Neural progenitor cell (in vitro differentiated cells): ENCODE measurements at places on chromosomes 2 and 18. TPM values are rescaled to one million over a fixed set of nuclear protein-coding genes. Genes with fewer than 3 reads are reported as not detected.

DNA sequence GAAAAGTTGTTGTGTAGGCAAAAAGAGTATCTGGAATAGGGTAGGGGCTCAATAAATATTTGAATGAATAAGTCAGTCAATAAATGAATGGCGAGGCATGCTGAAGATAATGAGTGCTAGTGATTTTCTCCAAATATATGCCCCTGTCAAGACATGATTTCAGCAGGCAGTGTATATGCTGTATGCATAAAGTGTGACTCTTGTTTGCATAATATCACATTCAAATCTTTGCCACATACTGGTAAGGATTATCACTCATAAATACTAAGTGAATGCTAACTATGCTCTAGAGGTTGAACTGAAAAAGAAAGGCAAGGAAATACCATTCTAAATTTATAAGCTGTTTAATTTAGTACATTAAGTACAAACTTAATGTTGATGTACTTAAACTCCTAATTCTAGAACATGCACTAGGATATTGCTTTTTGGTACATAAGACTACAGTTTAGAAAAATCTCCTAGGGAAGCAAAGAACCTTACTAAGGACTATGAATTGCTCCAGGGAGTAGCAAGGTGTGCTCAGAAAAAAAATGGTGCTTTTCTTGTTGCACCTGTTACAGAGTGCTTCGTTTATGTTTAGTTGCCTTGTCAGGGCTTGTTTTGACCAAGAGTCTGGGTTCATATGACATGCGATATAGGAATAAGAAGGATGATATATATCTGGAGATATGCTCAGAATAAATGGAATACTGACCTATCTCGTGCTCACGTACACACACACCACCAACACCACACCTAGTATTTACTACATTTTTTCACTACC, 224.0 kb upstream of the TANK start:
- DNase-seq, result no peak

The EMILIN1 gene
- 0.15 and 5.1 TPM in 2 replicates for total RNA-seq

The TNFAIP6 gene
- 0.22 TPM in 1 of 2 replicates, not detected in the other for total RNA-seq

The PAX3 gene
- 4.6 and 4.9 TPM in 2 replicates for total RNA-seq

GRCh38 chr2:38116762-38117161, 40.8 kb upstream of the CYP1B1 start:
- DNase-seq, result no peak
